ENCODE measurements at places on chromosomes 7 and 10. TPM values are rescaled to one million over a fixed set of nuclear protein-coding genes. Genes with fewer than 3 reads are reported as not detected.

GRCh38 chr10:31678139-31678536 lies 250.5 kb downstream of the ARHGAP12 start:
- no peak for DNase-seq

DNA sequence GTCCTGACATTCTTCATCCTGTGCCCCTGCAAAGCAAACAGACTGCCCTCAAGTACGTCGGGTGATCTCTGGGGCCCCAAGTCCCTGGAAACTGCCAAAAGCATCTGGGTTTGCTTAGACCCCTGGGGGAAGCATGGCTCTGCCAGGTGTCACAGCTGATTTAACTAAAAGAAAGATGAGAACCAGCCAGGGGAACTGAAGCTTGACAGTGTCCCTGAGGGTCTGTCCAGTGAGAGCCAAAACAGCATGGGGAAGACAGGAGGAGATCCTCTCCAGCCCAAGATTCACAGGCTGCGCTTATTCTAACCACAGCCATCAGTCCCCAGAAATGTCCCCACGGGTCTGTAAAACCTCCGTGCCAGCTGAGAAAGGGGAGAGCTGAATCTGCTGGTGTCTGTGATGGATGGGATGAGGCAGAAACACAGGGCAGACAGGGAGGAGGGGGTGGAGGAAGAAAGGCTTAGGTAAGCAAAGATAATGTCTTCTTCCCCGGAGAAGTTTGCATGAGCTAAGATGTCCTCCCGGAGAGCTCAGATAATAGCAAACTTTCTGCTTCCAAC lies 21.3 kb downstream of the CCDC3 start:
- DNase-seq: no peak

FIS1 gene
- 186 TPM for total RNA-seq

AKR1C8 gene
- total RNA-seq: under 0.01 TPM

DNA sequence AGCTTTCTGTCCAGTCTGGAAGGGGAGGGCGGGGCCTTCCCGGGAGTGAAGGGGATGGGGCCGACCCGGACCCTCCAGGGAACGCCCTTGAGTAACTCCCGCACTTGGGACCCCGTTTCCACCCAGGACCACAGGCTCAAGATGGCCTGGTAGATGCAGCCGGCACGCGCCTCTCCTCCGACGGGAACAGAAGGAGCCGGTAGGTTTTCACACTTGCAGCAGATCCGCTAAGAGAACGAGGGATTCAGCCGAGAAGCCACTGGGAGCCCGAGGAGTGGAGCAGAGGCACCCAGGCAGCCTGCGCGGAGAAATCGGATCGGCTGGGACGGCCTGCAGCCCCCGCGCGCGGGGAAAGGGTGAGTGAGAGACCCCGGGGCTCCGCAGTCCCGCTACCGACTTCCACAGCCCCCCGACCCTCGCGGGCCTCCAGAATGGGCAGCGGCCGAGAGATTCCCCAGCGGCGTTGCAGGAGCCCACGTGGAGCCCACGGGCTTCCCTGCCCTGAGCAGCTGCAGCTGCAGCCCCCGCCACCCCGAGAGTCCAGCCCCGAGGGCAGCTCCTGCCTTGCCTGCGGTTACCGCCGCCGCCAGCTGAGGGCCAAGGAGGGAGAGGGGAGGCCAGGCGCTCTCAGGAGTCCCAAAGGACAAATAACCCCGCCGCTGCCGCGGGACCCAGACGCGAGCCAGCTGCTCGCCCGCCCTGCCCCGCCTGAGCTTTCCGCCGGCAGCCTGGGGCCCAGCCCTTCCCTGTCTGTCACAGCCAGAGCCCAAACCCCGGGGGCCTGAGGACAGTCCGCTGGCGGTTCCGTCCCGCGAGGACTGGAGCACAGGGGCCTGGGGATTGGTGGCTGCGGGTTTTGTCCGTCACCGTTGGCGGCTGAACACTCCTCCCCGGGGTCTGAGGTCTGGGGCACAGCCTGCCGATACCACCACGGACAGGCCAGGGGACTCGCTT lies 21.8 kb downstream of the IFT22 start:
- DNase-seq: no peak

All from hematopoietic multipotent progenitor cell (in vitro differentiated cells).